ENCODE measurements at places on chromosomes 4 and X.
A peak's percentile ranks its signal among the peaks of the same experiment; 100 is the strongest.

DNA sequence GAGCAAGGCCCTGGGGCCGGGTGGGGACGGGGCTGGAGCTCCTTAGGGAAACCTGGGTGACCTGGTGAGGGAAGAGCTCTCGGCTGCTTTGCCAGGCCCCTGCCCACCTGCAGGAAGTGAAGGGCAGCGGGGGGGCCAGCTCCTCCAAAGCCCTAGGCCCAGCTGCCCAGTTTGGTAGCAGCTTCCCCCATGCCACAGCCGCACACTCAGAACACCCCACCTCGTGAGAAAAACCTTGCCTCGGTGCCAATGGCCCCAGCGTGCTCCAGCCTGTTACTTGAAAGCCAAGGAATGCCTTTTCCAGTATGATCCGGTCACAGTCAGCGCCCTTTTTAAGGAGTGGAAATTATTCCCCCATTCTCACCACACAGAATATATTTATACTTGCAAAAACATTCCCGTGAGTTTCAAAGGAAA, 38.3 kb downstream of the ACOX3 start:
- no peak for DNase-seq

DNA sequence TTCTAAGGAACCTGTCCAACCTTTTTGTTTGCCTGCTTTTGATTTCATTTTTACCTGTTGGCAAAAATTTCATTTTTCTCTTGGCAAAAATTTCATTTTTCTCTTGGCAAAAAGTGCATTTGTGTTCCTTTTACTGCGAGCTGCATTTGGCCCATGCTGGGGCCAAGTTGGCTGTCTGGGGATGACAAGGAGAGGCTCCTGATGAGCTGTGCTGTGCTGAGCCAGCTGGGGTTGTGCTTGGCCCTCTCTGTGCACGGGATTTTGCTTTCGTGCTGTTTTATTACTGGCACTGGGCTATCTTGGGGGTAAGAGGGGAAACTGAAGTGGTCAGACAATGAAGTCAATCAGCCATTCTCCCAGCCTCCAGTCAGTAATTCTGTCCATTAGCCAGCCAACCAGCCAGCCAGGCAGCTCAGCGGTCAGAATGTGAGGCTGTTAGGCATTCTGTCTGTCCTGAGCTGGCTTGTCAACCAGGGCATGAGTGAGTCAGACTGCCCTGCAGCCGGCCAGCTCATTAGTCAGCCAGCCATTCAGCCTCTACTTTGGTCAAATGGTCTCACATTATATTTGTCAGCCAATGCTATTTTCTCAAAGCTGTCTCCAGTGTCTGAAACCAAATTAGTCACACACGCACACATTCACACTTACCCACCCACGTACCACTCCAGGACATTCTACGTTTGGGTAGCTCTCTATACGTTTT, 56.9 kb upstream of the PRPS1 start:
- no peak for DNase-seq

- no peak for DNase-seq
These were observed 195.0 kb upstream of the GATB start for GRCh38 chr4:151955721-151956380.

DNA sequence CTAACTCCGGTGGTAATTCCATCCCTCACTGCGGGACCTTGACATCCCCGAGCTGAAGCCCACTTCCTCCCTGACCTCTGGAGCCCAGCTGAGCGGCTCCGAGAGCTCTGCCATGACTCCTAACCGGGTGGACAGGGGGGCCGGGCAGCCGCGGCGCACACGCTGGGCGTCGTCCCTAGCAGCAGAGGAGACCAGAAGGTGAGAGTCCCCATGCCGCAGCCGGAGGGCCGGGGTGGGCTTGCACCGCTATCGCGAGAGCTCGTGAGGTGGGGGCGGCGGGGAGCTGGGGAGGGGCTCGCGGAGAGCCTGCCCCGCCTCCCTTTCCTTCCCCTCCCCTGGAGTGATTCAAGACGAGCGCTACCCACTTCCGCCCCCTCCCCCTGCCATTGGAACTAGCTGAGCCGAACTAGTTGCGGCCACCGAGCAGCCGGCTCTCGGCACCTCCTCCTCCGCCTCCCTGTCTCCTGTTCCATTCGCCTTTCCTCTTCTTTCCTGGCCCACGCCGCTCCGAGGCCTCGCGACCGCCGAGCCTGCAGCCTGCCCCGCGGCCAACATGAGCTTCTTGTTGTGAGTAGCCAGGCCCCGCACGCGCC, at the start of gene MOB1B:
Gene MOB1B (plus strand): TSS at position 386 of the 593 bp plus-strand sequence. CDS start 168 bp downstream, at position 554.
- peak; percentile 26 for DNase-seq

GRCh38 chr4:142874684-142875083, 28.6 kb upstream of the INPP4B start:
- DNase-seq, result no peak

DNA sequence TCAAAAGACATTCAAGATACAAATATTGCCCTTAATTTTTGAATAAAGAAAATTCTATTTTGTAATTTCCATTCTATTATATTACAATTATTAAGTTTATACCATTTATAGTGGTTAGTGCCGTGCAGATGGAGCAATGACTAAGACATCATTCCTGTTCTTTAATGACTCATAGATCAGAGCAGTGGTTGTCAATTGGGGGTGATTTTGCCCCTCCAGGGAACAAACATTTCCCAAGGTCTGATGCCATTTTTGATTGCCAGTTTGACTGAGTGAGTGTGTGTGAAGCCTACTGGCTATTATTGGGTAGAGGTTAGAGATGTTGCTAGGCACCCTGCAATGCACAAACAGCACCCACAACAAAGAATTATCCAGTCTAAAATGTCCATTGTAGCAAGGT, 97.9 kb upstream of the DDIT4L start:
- no peak for DNase-seq

DNA sequence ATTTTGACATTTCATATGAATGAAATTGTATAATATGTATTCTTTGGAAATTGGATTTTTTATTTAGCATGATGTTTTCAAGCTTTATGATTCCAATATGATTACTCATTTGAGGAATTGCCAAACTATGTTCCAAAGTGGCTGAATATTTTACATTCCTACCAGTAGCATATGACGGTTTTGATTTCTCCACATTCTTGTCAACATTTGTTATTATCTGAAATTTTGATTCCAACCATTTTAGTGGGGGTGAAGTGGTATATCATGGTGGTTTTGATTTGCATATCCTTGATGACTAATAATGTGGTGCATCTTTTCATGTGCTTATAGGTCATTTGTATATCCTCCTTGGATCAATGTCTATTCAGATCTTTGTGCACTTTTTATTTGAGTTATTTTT, 2.6 kb upstream of the BEX1 start:
- DNase-seq, result no peak

DNA sequence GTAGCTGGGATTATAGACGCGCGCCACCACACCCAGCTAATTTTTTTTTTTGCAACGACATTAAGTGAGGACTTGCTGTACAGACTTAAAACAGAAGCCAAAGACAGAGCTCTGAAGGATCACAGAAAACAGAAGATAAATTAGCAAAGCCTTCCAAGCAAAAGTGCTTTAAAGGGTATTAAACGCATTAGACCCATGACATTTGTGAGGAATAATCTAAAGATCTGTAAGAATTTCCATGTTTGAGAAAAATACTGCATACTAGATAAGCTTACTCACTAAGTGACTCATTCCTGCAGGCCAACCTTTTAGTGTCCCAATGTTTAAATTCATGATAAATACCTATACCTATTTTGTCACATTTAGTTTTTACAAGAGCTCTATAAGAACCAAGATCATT, 27.4 kb downstream of the SMARCA1 start:
- no peak for DNase-seq

GRCh38 chr4:23889391-23889790, 456 bp downstream of the PPARGC1A start:
- DNase-seq, result no peak

DNA sequence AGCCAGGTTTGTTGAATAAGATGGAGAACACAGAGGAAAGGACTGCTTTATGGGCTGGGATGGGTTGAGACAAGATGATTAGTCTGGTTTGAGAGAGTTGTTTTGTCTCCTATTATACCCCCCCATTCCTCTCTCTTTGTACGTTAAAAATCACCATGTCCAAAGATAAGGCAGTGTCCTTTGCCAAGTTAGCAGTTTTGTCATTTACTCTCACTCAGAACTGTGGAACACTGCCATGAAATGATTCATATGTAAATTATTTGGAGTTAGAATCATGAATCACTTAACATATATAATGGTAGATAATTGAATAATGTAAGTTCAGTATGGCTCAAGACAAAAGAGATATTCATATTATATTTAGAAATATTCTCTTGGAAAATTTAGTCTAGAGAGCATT, 151.3 kb downstream of the DCLK2 start:
- DNase-seq, result no peak

- DNase-seq, result no peak
These were observed 1222.7 kb upstream of the TENM3 start for GRCh38 chr4:181020456-181020855.

DNA sequence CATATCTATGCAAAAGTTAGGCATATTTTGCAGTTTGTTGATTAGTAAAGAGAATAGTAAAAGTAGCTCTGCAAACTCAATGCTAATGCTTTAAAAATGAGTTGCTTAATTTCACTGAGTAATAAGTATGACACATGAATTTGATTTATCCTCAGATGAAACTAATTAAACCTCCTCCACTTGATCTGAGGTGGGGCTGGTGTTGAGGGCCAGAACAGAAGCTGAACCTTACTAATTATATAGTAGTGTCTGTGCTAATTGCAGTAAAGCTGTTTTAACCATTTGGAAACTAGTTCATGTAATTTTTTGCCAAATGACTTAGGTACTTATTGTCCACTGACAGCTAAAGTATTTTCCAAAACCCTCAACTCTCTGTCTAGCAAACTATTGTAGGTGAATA, 7.7 kb upstream of the PGAM4 start:
- DNase-seq, result no peak

GRCh38 chr4:10947898-10948297, 263.3 kb upstream of the CLNK start:
- no peak for DNase-seq

- no peak for DNase-seq
These were observed 126.9 kb upstream of the GIMD1 start for GRCh38 chr4:106495476-106495875.

DNA sequence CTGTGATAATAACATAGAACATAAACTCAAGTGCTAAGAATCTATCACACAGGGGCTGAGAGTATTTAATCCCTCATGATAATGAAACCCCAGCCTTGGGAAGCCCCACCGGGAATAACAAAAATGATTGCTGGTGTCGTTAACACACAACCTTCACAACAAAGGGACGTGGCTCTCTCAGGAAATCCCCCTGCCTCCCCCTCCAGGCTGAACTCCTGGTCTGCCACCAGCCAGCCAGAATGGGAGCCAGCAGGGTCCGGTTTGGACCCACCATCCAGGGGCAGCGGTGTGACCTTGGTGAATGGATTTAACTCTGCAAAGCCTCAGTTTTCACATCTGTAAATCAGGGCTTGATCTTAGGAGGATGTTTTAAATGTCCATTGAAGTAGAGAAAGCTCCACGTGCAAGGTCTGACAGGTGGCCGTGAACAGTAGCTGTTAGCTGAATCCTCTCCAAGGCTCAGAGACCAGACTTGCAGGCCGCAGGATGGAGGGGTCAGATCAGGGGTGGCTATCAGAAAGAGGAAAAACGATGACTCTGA, 46.5 kb downstream of the ABLIM2 start:
- DNase-seq, result no peak

DNA sequence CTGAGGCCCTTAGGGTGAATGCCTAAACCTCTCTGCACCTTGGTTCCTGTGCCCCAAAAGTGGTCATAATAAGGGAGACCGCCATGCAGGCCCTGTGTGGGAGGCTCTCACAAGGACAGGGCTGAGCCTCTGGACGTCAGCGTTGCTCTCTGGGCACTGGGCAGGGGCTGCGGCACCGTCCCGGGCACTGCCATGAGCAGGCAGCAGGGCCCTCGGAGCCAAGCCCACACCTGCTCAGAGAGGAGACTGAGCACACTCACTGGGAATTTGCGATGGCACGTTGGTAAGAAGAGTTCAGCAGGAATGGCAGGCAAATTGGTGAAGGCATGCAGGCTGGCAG, 123.4 kb downstream of the HMX1 start:
- no peak for DNase-seq

- DNase-seq, result no peak
These were observed 54.1 kb upstream of the CLDN34 start for GRCh38 chrX:9913146-9913433.

DNA sequence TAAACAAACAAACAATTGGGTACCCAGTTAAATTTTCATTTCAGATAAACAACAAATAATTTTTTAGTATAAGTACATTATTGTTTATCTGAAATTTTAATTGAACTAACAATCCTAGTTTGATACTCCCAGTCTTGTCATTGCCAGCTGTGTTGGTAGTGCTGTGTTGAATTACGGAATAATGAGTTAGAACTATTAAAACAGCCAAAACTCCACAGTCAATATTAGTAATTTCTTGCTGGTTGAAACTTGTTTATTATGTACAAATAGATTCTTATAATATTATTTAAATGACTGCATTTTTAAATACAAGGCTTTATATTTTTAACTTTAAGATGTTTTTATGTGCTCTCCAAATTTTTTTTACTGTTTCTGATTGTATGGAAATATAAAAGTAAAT, 2.9 kb downstream of the CXCL8 start:
- DNase-seq, result no peak

GRCh38 chrX:16210061-16210460, 42.8 kb downstream of the MAGEB17 start:
- no peak for DNase-seq

DNA sequence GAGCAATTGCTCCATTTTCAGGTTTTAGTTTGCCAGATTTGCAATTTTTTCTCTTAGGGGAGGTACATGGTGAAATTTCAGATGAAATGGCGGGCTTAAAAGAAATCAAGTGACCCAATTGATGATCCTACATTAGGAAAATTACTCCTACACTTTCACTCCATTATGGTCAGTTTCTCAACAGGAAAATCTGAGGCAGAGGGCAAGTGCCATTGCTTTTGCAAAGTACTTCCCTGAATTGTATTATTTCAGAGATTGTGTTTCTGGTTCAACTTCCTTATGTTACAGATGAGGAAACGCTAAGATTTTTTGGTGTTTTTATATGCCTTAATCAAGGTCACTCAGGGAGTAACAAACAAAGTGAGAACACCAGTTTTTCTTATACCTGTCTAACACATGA, 302.2 kb downstream of the ARAP2 start:
- no peak for DNase-seq

DNA sequence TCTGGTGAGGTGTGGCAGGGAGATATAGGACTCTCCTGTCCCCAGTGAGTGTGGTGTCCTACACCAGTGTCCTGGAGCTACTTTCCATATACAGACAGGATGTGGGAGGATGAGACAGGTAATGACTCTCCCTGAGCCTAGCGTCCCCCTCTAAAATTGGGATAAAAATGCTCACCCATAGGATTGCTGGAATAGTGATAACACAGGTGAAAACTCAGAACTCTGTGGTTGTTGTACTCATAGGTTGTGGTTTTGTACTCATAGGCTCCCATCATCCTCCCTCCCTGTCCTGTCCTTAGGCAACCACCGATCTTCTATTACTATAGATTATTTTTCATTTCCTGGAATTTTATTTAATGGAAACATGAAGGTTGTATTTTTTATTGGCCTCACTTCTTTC, 60.7 kb upstream of the NXF3 start:
- no peak for DNase-seq

- DNase-seq, result no peak
These were observed 1.1 kb downstream of the IRAK1 start for GRCh38 chrX:154018518-154019060.
